ENCODE measurements at places on chromosomes 11 and 22.

GRCh38 chr11:12802418-12803085 is 128.3 kb downstream of the TEAD1 start:
- peak; percentile 91 for DNase-seq

- DNase-seq: no peak
These were observed 20.7 kb upstream of the CHORDC1 start for GRCh38 chr11:90243534-90243933.

GRCh38 chr11:70070706-70071105 is 7.4 kb upstream of the ANO1 start:
- DNase-seq: no peak

- no peak for DNase-seq
These were observed 39.3 kb upstream of the H19 start for GRCh38 chr11:2036863-2037486.

GRCh38 chr11:61713906-61714305 is 33.7 kb downstream of the DAGLA start:
- no peak for DNase-seq

DNA sequence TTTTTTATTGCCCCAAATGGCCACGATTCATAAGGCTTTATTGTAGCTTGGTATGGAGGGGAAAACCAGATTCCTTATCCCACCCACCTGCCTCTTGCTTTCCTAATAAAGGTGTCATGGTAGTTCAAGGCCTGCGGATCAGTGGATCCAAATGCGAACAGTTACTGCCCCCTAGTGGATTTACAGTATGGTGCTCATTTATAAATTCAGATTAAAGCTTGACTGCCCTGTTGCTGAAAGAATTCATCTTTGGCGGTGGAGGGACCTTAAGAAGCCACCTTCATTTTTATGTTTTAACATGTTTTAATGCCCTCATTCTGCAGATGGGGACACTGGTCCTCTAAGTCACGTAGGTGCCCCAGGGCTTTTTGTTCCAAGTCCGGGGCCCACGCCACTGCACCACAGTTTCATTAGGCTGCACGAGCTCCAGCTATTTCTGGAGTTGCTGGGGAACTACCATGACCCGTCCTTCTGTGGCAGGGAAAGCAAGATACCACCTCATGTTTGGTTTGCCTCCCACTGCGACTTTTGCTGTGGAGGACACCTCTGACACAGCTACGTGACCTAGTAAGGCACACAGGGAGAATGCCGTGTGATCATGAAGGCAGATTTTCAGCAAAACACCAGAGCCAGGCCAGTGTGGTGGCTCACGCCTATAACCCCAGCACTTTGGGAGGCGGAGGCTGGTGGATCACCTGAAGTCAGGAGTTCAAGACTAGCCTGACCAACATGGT is 15.6 kb upstream of the INCENP start:
- no peak for DNase-seq

DNA sequence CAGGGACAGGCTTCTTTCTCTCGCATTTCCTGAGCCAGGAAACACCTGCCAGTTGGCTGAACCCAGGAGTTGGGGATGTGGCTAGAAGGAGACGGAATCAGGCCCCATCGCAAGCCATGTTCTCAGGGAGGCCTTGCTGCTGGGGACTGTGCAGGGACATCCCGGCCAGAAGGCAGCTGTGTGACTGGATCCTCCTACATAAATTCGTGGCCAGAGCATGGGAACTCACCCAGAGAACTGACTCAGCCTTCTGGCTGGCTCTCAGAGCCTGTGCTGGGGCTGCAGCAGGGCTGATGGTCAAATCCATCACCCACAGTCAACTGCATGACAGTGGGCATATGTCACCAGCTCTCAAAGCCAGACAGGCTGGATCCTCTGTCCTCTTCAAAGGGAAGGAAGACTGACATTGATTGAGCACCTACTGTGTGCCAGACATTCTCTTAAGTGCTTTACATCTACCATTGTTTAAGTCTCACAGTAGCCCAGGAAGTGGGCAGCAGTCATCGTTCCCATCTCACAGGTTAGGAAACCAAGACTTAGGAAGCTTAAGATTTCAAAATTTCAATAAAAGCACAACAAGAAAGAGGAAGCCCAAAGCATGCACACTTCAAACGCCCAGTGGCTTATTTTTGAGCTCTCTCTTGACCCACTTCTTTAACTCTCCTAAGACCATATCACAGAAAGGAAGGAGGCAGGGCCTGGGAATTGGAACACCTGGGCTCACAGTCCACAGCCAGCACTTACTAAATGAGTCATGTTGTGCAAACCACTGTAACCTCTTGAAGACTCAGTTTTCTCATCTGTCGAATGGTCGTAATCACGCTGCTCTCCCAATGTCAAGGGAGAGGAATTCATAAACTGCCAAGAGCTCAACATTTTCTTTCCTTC is 30.9 kb upstream of the CACNG2 start:
- no peak for DNase-seq

GRCh38 chr11:117792241-117792640 is 4.8 kb downstream of the DSCAML1 start:
- no peak for DNase-seq

GRCh38 chr22:44108806-44109385 is 71.8 kb upstream of the PARVG start:
- DNase-seq: no peak

- no peak for DNase-seq
These were observed 4.2 kb upstream of the CTSC start for GRCh38 chr11:88341522-88342251.

DNA sequence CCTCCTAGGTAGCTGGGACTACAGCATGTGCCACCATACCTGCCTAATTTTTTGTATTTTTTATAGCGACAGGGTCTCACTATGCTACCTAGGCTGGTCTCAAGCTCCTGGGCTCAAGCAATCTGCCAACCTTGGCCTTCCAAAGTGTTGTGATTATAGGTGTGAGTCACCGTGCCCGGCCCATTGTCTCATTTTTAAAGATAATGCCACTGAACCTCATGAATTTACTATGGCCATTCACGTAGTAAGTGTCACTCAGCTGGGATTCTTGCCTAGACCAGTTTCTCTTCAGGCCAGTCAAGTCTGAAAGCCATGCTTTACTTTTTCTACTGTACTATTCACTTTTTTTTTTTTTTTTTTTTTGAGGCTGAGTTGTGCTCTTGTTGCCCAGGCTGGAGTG is 22.4 kb downstream of the DEPDC5 start:
- no peak for DNase-seq

DNA sequence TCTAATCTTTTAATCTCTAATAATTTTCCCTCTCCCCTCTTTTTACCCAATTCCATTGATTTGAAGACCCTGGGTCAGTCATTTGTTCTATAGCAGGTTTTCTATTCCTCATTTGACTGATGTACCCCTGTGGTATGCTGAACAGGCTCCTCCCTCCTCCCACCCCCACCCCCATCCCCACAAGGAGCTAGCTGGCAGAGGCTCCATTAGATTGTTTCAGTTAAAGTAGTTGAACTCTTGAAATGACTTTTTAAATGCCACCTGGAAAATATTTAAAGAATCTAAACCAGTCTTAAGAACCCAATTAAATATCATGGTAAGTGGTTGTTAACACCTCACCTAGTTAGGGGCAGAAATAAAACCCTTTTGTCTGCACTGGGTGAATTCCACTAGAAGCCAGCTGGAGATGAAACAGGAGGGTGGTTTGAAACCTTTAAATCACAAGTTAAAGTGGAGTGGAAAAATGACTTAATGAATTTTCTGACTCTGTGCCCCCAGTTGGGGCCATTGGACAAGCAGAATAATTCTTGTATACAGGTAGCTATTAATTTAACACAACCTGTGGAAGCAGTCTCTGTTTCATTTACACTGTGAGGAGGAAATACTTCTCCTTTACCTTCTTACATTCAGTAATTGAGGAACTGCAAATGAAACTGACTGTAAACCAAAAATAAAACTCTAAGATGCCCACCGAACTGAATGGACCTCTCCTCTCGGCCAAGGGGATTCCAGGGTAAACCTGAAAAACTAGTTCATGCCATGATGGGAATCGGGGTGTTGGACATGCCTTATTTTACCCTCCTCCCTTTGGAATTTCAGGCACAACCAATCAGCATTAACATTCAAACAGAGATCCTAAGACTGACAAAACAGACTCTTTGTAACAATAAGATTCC is 30.7 kb downstream of the PRR5L start:
- no peak for DNase-seq

GRCh38 chr11:3123305-3123704 is 41.8 kb downstream of the OSBPL5 start:
- DNase-seq: no peak

GRCh38 chr22:26584010-26584409 is 5.9 kb downstream of the TPST2 start:
- no peak for DNase-seq

DNA sequence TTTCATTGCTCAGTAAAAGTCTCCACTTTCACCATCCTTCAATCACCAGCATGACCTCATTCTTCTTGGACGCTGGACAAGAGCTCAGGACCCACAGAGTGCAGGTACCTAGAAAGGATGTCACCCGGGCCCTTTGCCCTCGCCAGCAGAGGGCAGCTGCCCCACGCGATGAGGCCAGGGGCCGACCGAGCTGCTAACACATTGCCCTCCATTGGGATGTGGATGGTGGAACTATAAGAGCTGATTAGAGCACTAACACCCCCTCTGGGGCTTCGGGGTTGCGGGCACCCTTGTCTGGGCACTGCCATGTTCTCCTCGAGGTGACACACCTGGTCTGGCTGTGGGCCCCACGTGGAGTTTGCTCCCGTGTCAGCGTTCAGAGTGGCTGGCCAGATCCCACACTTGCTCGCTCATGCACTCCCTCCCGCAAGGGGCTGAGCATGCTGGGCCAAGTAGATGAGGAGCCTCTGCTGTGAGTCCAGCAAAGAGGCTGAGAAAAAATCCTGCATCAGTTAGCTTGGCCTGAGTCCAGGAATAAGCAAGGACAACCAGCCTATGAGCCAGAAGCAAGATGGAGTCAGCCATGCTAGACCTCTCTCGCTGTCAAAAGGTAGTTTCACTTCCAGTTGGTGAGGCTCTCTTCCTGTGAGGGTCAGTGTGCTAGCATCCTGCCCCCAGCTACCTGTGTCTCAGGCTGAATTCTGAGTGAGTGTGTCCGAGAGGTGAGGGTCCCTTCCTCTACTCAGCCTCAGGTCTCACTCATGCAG is 9.8 kb downstream of the KRTAP5-6 start:
- DNase-seq: no peak

- DNase-seq: no peak
These were observed 118.6 kb downstream of the GRIK4 start for GRCh38 chr11:120630122-120630521.

- DNase-seq: no peak
These were observed 21.0 kb downstream of the PHLDB1 start for GRCh38 chr11:118628432-118628831.

DNA sequence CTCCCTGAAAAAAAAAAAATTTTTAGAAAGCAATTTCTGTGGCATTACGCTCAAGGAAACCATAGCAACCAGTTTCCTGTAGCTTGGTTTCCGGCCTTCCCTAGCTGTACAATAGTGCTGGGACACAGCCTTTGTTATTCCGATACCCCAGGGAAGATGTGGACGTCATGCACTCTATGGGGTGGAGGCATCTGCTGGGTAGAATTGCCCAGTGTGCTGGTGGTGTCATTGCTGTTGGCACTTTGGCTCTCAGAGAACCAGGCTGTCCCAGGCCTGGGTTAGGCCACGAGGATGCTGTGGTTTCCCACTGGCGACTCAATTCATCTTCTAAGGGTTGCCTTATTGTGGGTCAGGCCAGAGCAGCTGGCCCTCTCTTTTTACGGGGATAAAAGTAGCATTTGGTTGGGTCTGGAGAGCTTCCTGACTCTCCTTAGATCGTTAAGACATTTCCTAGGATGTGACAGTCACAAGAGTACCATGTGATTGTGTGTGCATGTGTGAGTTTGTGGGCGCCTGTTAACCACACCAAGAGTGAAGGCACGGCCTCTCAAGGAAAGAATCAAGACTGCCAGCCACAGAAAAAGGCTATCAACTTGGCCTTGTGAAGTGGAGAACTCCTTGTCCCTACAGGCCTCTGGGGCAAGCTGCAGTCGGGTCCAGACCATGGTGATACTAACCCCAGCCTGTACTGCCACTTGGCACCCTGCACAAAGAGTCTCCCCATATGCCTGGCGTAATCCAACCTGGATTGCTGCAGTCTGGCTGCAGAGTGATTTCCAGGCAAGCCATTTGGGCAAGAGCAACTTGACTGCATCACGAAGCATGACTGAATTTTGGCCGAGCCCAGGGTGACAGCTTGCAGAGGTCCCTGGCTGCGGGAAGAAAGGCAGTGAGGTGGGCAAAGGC is 35.9 kb upstream of the NAV2 start:
- DNase-seq: no peak

- no peak for DNase-seq
These were observed 1.2 kb downstream of the SLC37A4 start for GRCh38 chr11:119029340-119030028.

DNA sequence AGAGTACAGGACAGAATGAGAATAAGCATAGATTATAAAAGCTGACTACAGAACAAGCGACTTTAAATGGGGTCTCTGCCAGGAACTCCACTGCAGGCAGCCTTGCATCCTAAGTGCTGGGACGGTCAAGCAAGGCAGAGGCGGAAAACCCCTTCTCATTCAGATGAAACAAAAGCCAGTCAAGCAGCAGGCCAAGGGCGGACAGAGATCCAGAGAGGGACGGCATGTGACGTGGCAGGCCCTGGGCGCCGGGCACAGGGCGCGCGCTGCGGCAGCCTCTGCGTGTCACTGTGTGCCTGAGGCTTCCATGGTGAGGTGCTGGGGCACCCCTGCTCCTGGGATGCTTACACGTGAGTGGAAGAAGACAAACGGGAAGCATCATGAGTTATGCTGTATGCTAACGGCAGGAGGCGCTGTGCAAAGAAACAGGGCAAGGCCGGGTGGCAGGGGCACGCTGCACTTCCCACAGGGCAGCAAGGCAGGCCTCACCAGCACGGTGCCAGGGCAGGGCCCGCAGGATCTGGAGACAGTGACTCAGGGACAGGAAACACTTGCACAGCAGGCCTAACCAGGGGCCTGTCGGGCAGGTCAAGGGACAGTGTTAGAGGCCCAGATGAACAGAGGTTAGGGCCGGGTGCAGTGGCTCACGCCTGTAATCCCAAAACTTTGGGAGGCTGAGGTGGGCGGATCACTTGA is 6.2 kb downstream of the TOLLIP start:
- no peak for DNase-seq
